Osteoblast (primary cell): ENCODE measurements at places on chromosomes 16 and 17. TPM values are rescaled to one million over a fixed set of nuclear protein-coding genes. Genes with fewer than 3 reads are reported as not detected.

GRCh38 chr16:27960619-27961295 is 102.8 kb downstream of the GSG1L start:
- peak; percentile 37 for DNase-seq
- H3K4me3 ChIP-seq: no peak overlapping the region
- no peak overlapping the region for H3K27ac ChIP-seq
- H3K4me1 ChIP-seq: no peaks in the 10 kb centered on the region
- no peaks in the 10 kb centered on the region for H3K36me3 ChIP-seq
- H3K27me3 ChIP-seq: peaks cover 5% of the 10 kb centered on the region

- H3K27me3 ChIP-seq: no peaks in the 10 kb centered on the region
- no peak for DNase-seq
- no peak overlapping the region for H3K27ac ChIP-seq
- H3K4me3 ChIP-seq: no peak overlapping the region
- no peaks in the 10 kb centered on the region for H3K36me3 ChIP-seq
- H3K4me1 ChIP-seq: no peaks in the 10 kb centered on the region
Observed at GRCh38 chr16:77881355-77882030, 93.1 kb downstream of the VAT1L start.

CSF3 gene
- total RNA-seq: not detected in 2 replicates

CMTM2 gene
- not detected in 2 replicates for total RNA-seq

CFAP97D1 gene
- under 0.01 TPM in 1 of 2 replicates, not detected in the other for total RNA-seq

DNA sequence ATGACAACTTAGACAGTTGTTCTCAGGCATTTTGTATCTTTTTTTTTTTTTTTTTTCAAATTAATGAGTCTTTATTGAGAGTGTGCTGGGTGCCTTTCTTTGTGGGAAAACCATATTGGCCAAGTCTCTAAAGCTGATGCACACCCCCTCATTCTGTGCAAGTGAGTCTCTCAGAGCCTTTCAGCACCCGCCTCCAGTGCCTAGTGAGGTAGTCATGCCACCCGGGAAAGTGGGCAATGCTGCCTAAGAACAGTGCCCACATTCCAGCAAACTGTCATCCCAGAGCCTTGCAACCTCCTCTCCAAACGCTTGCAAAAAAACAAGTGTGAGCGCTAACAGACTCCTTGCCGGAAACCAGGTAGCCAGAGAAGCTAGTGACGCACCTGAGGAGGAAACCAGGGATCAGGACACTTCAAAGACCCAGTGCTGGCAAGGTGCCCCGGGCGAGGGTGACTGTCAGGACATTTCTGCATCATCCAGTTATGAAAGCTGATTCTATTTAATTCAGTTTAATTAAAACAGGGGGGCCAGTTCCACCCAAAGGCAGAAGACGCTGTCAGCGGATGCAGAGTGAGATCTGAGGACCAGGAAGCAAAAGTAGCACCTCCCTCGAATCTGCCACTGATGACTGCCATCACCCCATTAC is 34.9 kb downstream of the SMARCE1 start:
- H3K4me3 ChIP-seq: no peak overlapping the region
- no peak for DNase-seq
- peaks cover 10% of the 10 kb centered on the region for H3K27me3 ChIP-seq
- no peaks in the 10 kb centered on the region for H3K36me3 ChIP-seq

CPHXL2 gene
- not detected in 2 replicates for total RNA-seq

DNA sequence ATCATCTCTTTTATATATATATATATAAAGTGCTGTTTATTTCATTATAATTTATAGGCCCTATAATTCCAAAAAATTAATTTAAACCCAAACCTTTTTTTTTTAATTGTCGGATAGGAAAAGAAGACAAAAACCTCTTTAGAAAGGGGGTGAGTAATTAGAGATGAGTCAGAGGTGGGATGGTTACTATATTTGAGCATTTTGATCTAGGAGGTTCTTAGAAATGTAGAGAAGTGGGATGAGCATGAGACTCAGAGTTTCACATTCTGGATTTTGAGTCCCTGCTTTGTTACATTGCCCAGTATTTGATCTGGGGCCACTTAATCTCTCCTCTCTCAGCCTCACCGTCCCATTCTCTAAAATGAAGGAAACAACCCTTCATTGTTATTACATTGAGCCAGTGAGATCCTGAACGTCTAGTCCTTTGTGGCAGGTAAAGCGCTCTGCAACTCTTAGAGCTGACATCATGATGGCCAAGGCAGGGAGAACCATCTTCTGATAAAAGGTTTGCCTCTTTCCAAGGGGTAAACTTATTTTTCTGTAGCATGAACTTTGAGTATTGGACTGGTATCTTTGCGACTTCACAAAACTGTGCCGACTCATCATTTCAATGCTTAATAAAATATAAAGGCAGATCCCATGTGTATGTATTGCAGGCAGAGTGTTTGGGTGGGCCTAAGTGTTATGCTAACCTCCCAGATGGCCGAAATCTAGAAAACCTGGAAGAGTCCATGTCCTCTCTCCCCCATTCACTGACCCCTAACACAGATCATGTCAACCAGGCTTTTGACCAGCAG is 21.3 kb downstream of the HS3ST3B1 start:
- peaks cover 12% of the 10 kb centered on the region for H3K4me1 ChIP-seq
- no peak for DNase-seq
- H3K4me3 ChIP-seq: no peak overlapping the region
- no peak overlapping the region for H3K27ac ChIP-seq
- H3K27me3 ChIP-seq: no peaks in the 10 kb centered on the region
- H3K36me3 ChIP-seq: no peaks in the 10 kb centered on the region

GUCY2D gene
- not detected in 2 replicates for total RNA-seq

DNA sequence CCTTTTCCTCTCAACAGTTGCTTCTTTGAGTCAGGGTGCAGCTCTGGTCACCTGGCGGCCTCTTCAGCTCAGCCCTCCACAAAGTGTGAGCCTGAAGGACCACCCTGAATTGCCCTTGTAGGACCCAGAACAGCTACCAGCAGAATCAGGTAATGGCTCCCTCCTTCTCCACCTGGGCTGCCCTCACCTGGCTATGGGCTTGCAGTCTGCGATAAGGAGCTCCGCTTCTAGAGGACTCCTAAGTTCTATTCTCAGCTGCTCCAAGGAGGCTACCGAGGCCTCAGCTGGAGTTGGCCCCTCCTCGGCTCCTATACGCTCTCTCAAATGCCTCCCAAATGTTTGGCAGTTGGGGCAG is 13.4 kb downstream of the SMIM5 start:
- H3K27me3 ChIP-seq: no peaks in the 10 kb centered on the region
- no peak overlapping the region for H3K27ac ChIP-seq
- no peak for DNase-seq
